ENCODE measurements at places on chromosomes 13 and 19. TPM values are rescaled to one million over a fixed set of nuclear protein-coding genes. Genes with fewer than 3 reads are reported as not detected.

The MIA gene
- not detected for total RNA-seq

The CYP2A7 gene
- total RNA-seq, result not detected

The LGALS14 gene
- not detected for total RNA-seq

The MBD3L2 gene
- total RNA-seq, result not detected

The RGCC gene
- 259 TPM for total RNA-seq

The ZNF296 gene
- total RNA-seq, result not detected

The ZNF98 gene
- total RNA-seq, result 0.19 TPM

The PSG3 gene
- not detected for total RNA-seq

The SIGLEC12 gene
- not detected for total RNA-seq

The RDH8 gene
- not detected for total RNA-seq

The FUT3 gene
- total RNA-seq, result not detected

The ZSCAN4 gene
- total RNA-seq, result not detected

The CYP4F3 gene
- 0.94 TPM for total RNA-seq

The SHISA7 gene
- not detected for total RNA-seq

The PSG1 gene
- not detected for total RNA-seq

The CAMSAP3 gene
- not detected for total RNA-seq

The CEACAM6 gene
- not detected for total RNA-seq

The KLK1 gene
- total RNA-seq, result not detected

The FPR1 gene
- 35.7 TPM for total RNA-seq

The TNNT1 gene
- total RNA-seq, result not detected

The KANK3 gene
- 3.6 TPM for total RNA-seq

The UBL3 gene
- 32.4 TPM for total RNA-seq

The IER2 gene
- total RNA-seq, result 14.5 TPM

The SCAF1 gene
- 8.8 TPM for total RNA-seq

The DACT3 gene
- total RNA-seq, result 0.68 TPM

The TDRD3 gene
- total RNA-seq, result 27.2 TPM

The GJA3 gene
- total RNA-seq, result not detected

The FGF9 gene
- 0.38 TPM for total RNA-seq

The PSG2 gene
- total RNA-seq, result not detected

The TSHZ3 gene
- 7.5 TPM for total RNA-seq

The GPALPP1 gene
- total RNA-seq, result 27.3 TPM

The KLK2 gene
- not detected for total RNA-seq

The MAST1 gene
- total RNA-seq, result 0.17 TPM

The SLC7A9 gene
- not detected for total RNA-seq

The SMIM44 gene
- not detected for total RNA-seq

The ZNF235 gene
- total RNA-seq, result 7.2 TPM

The CEACAM7 gene
- not detected for total RNA-seq

The ZNF549 gene
- total RNA-seq, result 4.1 TPM

The ZNF460 gene
- 54.3 TPM for total RNA-seq

The ZNF878 gene
- not detected for total RNA-seq

The ZFP36 gene
- 156 TPM for total RNA-seq

The ACTMAP gene
- total RNA-seq, result 1.3 TPM

The METTL21C gene
- not detected for total RNA-seq

The SMG9 gene
- 10.0 TPM for total RNA-seq

The ZNF571 gene
- total RNA-seq, result 4.6 TPM

The LRRC4B gene
- not detected for total RNA-seq

The KMT2B gene
- 15.6 TPM for total RNA-seq

The NANOS2 gene
- not detected for total RNA-seq

The KASH5 gene
- not detected for total RNA-seq

The TMTC4 gene
- 13.7 TPM for total RNA-seq

The ATP7B gene
- 12.1 TPM for total RNA-seq

The HOMER3 gene
- 60.2 TPM for total RNA-seq

The OBI1 gene
- 10.6 TPM for total RNA-seq

The URAD gene
- total RNA-seq, result not detected

The ACP7 gene
- not detected for total RNA-seq

The ERICH4 gene
- total RNA-seq, result not detected

The GRIN2D gene
- total RNA-seq, result 0.19 TPM

The EPSTI1 gene
- 17.5 TPM for total RNA-seq
